ENCODE measurements at places on chromosomes 1 and 21. TPM values are rescaled to one million over a fixed set of nuclear protein-coding genes. Genes with fewer than 3 reads are reported as not detected.

- DNase-seq = peak; percentile 41
Observed at GRCh38 chr1:78254517-78254916, 208.8 kb downstream of the GIPC2 start.

Gene CDC14A
- 4.6 TPM for total RNA-seq

GRCh38 chr21:25080141-25080540 is 527.1 kb downstream of the MRPL39 start:
- no peak for DNase-seq

- DNase-seq = no peak
Observed at GRCh38 chr21:41805038-41805437, 38.2 kb upstream of the RIPK4 start.

Data from Daoy (cell line).